ENCODE measurements at places on chromosomes 6 and 20.

GRCh38 chr6:122829456-122829855 lies 40.4 kb downstream of the SMPDL3A start:
- DNase-seq, result no peak

DNA sequence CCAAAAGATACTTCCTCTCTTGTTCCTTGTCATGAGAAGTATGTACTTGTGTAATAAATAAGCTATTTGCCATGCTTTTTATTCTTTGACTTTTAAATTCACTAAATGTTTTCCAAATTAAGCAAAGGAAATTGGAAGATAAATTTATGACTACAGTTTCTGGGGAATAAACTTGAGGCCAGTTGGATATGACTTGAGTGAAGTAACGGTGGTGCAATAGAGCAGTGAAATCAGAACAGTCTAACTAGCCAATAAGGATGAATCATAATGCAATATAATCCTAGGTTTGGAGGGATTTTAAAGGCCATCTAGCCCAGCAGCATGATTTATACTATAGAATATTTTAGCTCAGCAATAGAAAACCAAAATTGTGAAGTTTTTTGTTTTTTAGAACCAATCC lies 183.8 kb upstream of the TCF21 start:
- DNase-seq, result no peak

- no peak for DNase-seq
These were observed 476.8 kb downstream of the EPHA7 start for GRCh38 chr6:92942549-92942948.

- no peak for DNase-seq
These were observed 6.9 kb downstream of the ABCC10 start for GRCh38 chr6:43434001-43434840.

DNA sequence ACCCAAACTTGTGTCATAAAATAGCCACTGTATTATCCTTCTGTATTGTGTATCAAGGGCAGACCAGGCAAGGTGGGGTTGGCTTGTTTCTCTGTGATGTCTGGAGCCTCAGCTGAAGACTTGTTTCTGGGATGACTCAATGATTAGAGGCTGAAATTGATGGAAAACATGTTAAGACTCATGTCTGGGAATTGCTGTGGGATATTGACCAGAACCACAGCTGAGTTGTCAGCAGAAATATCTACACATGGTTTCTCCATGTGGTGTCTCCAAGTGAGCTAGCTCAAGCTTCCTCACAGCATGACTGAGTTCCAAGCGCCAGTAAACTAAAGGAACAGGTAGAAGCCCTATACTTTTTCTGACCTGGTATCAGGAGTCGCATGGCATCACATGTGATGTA lies 128.5 kb upstream of the SYNDIG1 start:
- no peak for DNase-seq

DNA sequence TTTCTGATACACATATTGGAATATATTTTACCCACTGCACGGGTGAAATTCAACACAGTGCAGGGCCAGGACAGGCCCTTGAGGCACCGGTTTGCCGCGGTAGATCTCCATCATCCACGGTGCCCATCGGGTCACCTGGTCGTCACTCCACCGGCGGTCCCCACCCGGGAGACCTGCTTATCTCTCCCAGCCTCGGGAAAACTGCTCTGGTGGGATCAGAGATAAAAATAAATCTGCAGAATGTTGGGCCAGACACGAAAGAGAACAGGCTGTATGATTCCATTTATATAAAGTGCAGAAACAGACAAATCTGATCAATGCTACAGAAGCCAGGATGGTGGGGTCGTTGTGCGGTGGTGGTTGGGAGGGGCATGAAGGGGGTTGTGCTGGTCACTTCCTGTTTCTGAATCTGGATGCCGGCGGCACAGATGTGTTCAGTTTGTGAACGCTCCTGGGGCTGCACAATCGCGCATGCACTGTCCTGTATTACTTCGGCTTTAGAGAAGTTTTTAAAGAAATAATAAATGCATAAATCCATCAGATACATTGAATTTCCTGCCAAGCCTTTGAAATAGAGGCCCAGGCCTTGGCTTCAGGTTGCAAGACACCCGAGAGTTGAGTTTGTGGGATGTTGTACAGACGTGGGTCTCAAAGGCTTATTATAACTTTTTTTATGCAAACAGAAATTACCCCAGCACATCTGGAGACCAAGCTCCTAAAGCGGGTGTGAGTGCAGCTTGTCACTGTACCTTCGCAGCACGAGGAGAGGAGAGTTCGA lies 54.3 kb downstream of the ANKRD60 start:
- no peak for DNase-seq

- DNase-seq, result no peak
These were observed 45.9 kb downstream of the INSM1 start for GRCh38 chr20:20413810-20414281.

DNA sequence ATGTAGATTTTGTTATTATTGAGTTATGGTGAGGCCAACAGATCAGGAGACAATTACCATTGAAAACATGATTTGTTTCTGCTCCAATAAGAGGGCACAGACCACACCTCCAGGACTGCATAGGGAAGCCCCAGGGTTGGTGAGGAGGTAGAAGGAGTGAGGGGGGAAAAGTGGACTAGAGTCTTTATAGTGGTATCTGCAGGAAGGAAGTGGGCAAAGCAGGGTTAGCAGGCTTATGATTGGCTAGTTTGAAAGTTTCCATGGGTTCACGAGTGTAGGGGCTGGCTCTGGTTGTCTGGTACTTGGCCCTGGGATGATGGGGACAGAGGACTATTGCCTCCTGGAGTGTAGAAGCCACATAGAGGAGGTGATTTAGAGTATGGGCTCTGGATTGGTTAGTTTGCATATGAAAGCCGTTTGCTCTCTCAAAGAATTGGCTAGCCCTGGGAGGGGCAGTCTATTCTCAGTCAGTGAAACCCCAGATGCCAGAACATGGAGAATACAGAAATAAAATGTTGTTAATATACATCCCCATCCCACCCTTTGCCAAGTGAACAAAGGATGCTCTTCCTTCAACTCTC lies 156.6 kb downstream of the KLHL32 start:
- no peak for DNase-seq

DNA sequence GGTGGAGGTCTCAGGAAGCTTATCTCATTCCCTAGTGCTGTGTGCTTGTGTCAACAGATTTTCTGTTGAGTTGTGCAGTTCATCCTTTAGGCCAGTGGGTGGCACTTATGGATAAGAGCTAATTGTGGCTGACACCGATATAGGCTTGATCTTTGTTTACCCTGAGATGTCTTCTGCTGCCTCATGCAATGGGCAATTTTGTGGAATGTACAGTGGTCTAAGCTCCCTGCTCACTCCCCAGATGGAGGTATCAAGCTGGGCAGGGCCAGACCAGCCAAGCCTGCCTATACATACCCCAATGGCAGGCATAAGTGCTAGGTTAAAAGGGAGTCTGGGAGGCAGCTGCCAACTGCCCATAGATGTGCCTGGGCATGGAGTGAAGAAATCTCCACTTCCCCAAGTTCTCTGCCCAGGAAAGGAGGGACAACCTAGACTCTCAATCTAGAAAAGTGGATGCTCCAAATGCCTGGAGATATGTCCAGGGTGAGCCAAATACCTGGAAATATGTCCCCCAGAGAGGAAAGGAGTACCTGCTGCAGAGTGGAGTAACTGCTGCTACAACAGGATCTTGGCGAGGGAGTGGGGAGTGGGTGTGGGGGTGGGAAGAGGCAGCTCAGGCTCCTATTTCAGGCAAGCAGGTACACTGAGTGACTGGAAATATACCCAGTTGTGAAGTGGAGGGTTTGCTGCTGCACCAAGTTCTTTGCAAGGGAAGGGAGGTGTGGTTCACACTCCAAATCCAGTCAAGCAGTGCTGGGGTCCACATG lies 53.2 kb upstream of the ARG1 start:
- DNase-seq, result peak; percentile 45

DNA sequence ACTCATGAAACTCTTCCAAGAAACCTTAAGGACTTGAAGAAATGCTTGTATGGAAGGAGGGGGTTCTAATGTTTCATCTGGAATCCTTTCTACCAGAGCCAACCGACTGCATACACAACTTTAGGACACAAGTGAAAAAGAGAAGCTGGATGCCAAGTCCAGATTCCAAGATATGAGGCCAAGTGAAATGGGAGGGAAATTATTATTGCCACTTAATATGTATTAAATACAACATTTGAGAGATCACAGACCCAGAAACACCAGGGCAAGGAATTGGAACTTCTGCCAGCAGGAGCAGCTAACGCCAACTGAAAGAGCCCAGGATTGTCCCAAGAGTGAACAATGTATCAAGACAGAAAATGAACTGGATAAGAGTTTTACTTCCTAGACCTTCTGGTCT lies 144.2 kb downstream of the ARHGAP18 start:
- no peak for DNase-seq

DNA sequence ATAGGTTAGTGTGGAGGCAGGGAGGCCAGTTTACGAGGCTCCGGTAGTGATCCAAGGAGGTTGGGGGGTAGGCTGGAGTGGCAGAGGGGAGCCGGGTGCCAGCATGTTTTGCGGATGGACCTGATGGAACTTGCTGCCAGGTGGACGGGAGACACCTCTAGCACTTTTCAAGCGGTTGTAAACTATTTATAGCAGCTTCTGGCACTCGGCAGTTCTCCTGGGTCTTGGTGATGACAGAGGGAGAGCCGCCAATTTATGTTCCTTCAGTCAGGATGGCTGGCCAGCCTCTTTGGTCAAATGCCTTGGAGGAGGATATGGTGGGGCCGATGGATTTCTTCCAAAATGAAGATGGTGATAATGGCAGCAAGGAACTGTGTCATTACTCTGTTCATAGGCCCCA lies 28.8 kb downstream of the TFAP2C start:
- no peak for DNase-seq

DNA sequence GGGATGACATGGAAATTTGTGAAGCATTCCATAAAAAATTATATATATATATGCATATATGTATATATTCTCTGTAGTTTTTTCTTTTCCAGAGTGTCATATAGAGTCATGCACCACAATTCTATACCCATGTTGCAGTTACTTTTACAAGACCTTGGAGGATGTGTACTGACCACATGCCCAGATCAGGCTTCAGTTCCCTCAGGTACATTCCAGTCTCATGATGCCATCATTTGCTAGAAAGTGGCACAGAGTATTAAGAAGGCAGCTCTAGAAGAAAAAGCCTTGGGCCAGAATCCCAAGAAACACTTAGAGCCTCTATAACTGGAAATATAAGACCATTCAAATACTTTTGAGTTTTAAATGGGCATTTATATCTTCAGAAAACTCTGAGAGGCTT lies 685.5 kb upstream of the FLRT3 start:
- no peak for DNase-seq

DNA sequence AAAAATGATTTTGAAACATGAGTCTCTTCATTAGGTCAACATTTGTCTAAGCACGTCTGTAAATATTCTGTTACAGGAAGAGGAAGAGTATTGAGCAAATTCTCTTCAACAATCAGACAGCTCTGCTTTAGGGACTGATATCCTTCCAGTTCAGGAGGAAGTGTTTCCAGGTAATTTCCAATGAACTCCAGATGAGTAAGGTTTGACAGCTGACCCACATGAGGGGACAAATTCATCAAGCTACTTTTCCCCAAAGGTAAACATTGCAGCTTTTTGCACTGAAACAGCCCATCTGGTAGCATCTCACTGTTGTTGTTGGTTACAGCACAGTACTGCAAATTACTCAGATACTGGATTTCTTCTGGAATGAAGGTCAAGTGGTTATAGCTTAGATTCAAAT lies 18.1 kb downstream of the ENPP1 start:
- no peak for DNase-seq

DNA sequence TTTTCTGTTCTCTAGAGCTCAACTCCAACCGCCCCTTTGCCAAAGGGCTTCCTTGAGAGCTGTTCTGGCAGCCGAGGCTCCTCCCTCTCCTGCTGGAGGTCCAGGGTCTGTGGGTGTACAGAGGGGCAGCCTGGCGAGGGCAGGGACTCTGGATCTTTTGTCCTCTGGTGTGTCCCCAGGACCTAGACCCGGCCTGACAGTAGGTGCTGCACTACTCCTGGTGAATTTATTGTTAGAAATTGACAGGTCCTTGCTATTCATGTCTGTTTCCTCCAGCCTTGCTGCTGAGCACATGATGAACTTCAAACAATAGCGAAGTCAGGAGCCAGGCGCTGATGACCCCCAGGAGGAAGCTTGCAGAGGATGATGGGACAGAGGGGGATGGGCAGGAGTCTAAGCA lies 234.7 kb upstream of the SULF2 start:
- DNase-seq, result no peak

DNA sequence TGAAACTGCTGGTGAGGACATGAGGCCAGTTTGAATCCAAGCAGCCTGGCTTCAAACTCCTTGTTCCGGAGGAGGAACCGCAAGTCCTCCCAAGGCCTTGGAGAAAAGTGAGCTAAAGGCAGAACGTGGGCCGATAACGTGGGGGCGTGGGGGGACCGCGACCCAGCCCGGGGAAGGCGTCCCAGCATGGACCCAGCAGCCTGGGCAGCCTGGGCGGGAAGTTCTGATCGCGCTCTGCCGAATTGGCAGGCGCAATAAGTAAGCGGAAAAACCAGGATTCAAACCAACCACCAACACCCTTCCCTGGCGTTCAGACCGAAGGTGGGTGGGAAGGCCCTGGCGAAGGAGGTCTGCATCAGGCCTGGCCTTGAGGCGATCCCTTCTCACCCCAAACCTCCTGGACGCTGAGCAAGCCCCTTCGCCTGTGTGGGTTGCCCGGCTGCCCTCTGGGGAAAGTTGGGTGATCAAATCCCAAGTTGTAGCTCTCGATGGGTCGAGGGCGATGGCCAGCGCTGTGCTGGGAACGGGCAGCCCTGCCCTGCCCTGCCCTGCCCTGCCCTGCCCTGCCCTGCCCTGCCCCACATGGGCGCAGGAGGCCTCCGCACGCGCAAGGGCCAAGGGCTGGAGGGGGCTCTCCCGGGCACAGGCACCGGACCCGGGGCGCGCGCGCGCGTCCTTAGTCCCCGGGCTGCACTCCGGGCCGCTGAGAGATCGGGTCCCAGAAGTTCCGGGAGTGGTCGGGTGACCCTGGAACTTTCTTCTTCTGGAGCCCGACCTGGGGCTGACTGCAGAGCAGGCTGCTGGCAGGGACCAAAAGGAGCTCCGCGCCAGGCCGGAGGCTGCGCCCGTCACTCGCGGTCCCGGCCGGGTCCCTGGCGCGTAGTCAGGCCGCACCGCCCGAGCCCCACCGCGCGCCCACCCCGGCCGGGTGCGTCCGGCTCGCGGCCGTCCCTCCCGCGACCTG lies 637 bp upstream of the SLC22A3 start:
- no peak for DNase-seq

GRCh38 chr6:86016077-86016476 lies 373.4 kb upstream of the SYNCRIP start:
- no peak for DNase-seq

DNA sequence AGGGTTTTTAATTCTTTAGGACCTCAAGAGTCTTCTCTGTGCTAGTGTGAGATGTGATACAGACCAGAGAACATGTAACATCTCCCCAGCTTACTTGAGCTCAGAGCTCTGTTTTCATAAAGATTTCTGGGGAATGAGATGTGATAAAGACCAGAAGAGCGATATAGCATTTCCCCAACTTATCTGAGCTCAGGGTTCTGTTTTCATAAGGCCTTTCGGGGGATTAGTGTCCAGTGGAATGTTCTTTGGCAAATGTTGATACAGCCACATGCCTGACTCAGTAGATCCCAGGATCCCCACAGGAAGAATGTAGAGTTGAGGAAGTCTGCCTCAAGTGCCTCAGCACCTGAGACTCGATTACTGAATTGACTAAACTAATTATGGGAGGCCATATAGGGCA lies 18.7 kb upstream of the TOP1 start:
- DNase-seq, result no peak

GRCh38 chr20:14878676-14879019 lies 541.2 kb upstream of the FLRT3 start:
- no peak for DNase-seq

All from body of pancreas (tissue), 4 donors.